ENCODE measurements at places on chromosomes 13 and 19.
A peak's percentile ranks its signal among the peaks of the same experiment; 100 is the strongest.

DNA sequence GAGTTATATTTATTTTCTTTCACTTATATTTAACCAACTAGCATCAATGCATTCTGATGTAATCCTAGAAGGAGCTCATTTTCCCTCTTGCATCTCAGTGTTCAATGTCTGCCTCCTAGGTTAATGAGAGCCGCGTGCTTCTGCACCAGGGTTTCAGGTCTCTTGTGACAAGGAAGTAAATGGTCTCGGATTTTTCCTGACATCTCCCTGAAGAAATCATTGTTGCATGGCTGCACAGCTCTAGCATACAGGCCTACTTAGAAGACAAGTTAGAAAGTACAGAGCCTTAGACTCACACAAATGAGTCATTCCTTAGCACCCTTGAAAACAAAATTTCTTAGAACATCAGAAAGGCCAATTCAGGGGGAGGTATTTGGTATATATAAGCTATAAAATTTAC, 57.2 kb upstream of the KLF12 start:
- H3K4me1 ChIP-seq = peaks cover 8% of the 10 kb centered on the region
- H3K4me3 ChIP-seq = no peak overlapping the region
- no peaks in the 10 kb centered on the region for H3K36me3 ChIP-seq
- H3K27ac ChIP-seq = no peak overlapping the region

- no peak for DNase-seq
- H3K27me3 ChIP-seq = peaks cover 19% of the 10 kb centered on the region
- no peak overlapping the region for H3K4me3 ChIP-seq
- no peak overlapping the region for H3K27ac ChIP-seq
- H3K4me1 ChIP-seq = peaks cover 5% of the 10 kb centered on the region
These were observed 9.5 kb downstream of the LSM7 start for GRCh38 chr19:2318923-2319322.

- DNase-seq = no peak
- H3K27me3 ChIP-seq = no peaks in the 10 kb centered on the region
- H3K4me1 ChIP-seq = peaks cover 48% of the 10 kb centered on the region
- peak overlapping the region; percentile 68 for H3K27ac ChIP-seq
- peaks cover 7% of the 10 kb centered on the region for H3K36me3 ChIP-seq
- no peak overlapping the region for H3K4me3 ChIP-seq
These were observed 18.8 kb downstream of the GARRE1 start for GRCh38 chr19:34273121-34273520.

GRCh38 chr19:33683881-33684537, 62.3 kb downstream of the CHST8 start:
- H3K4me1 ChIP-seq = no peaks in the 10 kb centered on the region
- no peaks in the 10 kb centered on the region for H3K36me3 ChIP-seq
- H3K4me3 ChIP-seq = no peak overlapping the region
- no peak overlapping the region for H3K27ac ChIP-seq

- no peaks in the 10 kb centered on the region for H3K36me3 ChIP-seq
- no peak overlapping the region for H3K4me3 ChIP-seq
- no peak for DNase-seq
- H3K4me1 ChIP-seq = no peaks in the 10 kb centered on the region
These were observed 39.8 kb downstream of the DACH1 start for GRCh38 chr13:71827241-71827640.

DNA sequence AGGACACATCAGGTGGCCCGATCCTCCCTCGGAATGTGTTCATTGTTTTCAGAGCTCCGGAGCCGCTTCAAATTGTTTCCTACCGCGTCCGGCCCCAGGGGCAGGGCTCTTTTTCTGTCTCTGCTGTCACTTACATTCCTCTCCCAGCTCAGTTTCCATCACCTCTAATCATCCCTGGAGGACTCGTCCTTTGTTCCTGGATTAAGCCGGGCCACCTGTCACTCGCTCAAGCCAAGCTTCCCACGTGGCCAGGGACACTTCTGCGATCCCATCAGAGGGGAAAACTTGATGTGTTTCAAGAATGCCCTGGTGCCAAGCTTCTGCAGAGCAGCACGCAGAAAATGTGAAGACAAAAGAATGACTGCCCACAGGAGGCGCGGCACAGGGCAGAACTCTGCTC, 13.5 kb downstream of the IL17D start:
- H3K27me3 ChIP-seq = peaks cover 41% of the 10 kb centered on the region
- no peak for DNase-seq
- H3K4me3 ChIP-seq = no peak overlapping the region
- H3K4me1 ChIP-seq = peaks cover 2% of the 10 kb centered on the region
- no peaks in the 10 kb centered on the region for H3K36me3 ChIP-seq
- no peak overlapping the region for H3K27ac ChIP-seq

DNA sequence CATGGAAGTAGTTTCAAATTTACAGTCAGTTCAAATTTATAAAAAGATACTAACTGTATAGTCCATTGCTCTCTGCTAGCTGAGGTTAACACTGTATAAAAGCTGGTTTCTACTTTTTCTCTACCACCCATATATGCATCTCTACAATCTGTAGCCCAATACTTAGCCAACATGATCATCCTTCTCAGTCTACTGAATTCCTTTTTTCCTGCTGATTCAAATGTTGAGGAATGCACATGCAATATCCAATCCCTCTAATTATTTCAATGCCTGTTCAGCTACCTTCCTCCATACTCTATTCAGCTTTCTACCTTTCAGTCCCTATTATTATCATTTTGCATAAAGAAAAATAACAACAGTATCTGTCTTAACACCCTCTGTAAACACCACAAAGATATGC, 15.6 kb downstream of the KPNA3 start:
- peaks cover 32% of the 10 kb centered on the region for H3K4me1 ChIP-seq
- DNase-seq = no peak
- H3K27me3 ChIP-seq = no peaks in the 10 kb centered on the region
- no peaks in the 10 kb centered on the region for H3K36me3 ChIP-seq
- H3K27ac ChIP-seq = no peak overlapping the region

- peak overlapping the region; percentile 91 for H3K27ac ChIP-seq
- peaks cover 48% of the 10 kb centered on the region for H3K4me1 ChIP-seq
- H3K36me3 ChIP-seq = peaks cover 43% of the 10 kb centered on the region
- H3K27me3 ChIP-seq = no peaks in the 10 kb centered on the region
- DNase-seq = no peak
These were observed 595 bp upstream of the GPR183 start for GRCh38 chr13:99307648-99308339.
